ENCODE measurements at places on chromosomes 7 and 10.
A peak's percentile ranks its signal among the peaks of the same experiment; 100 is the strongest.

DNA sequence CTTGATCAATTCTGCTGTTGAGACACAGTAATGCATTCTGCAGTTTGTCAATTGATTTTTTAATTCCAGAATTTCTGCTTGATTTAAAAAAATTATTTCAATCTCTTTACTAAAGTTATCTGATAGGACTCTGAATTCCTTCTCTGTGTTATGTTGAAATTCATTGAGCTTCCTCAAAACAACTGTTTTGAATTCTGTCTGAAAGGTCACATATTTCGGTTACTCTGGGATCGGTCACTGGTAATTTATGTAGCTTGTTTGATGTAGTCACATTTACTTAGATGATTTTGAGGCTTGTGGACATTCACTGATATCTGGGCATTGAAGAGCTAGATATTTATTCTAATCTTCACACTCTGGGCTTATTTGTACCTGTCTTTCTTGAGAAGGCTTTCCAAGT, 67.2 kb upstream of the NME8 start:
- no peak for DNase-seq

DNA sequence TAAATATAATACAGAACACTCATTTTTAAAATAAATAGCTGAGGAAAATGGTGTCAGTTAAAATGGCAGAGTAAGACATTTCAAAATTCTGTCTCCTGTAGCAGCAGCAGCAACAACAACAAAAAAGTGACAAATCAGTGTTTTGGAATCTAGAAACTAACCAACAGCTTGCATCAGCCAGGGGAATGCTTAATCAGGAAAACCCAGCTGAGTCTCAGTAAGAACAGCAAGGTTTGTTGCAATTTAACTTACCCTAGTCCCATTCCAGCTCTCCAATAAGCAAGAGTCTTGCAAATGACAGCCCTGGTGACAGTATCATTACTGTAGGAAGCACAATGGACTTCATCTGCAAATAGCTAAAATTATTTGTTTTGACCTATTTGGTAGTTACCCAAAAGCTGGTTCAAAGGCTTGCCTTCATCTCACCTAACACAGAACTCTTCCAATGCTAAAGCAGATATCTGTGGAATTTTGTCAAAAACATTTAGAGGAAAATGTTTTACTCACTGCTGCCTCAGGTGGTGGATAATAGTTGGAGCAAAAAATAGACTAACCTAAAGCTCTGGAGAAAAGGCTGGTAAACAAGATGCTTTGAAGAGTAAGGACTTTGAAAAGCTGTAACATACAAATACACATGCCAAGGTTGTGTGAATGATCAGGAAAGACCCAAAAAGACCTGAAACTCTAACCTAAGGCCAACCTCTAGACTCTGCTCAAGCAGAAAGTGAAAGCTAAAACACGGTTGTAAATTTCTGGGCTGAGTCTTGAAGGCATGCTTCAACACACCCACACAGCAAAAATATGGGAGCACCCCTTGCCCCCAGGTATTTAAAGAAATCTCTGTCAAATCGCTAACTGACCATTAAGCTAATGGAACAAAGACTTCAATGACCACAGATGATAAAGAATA, 9.9 kb upstream of the ARHGAP22 start:
- DNase-seq: no peak

DNA sequence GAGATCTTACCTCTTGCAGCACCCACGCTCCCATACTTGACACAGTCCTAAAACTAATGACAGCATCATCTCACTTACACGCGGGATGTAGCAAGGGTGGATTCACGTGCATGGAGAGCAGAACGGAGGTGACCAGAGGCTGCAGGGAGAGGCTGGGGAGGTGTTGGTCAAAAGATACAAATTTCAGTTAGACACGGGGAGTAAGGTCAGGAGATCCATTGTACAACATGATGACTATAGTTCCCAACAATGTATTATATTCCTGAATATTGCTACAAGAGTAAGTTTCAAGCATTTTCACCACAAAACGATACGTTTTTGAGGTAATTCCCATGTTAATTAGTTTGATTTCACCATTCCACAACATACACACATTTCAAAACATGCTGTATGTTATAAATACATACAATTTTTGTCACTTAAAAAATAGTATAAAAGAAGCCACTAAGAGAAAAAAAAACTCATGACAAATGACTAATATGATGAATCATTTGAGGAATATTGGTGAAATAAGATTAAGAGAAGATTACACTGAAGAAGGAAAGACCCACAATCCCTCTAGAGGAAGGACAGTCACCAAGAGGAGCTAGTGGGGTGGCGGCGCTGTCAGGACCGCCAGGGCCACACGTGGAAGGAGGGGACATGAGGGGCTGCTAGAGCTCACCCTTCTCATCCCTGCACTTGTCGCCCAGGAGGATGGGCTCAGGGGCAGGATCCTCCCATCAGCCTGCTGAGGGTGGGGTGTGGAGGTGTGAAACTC, 49.4 kb upstream of the EGFR start:
- DNase-seq: no peak

- DNase-seq: no peak
Measured at GRCh38 chr10:49139028-49139845, 5.4 kb upstream of the FAM170B start.

- no peak for DNase-seq
Measured at GRCh38 chr10:29037348-29038113, 251.3 kb upstream of the LYZL1 start.

- DNase-seq: peak; percentile 82
Measured at GRCh38 chr10:31133792-31134310, 102.2 kb upstream of the ZNF438 start.

DNA sequence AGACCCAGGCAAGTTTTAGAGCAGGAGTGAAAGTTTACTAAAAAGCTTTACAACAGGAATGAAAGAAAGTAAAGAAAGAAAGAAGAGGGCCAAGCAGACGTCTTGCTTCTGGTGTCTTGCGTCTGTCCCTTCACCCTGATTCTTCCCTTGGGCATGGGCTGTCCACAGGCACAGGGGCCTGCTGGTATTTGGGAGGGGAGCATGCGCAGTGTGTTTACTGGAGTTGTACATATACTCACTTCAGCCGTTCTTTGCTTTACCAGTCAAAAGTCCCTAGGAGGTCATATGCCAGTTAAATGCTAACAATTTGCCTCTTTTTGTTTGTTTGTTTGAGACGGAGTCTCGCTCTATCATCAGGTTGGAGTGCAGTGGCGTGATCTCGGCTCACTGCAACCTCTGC, 875.9 kb downstream of the REEP3 start:
- DNase-seq: no peak

DNA sequence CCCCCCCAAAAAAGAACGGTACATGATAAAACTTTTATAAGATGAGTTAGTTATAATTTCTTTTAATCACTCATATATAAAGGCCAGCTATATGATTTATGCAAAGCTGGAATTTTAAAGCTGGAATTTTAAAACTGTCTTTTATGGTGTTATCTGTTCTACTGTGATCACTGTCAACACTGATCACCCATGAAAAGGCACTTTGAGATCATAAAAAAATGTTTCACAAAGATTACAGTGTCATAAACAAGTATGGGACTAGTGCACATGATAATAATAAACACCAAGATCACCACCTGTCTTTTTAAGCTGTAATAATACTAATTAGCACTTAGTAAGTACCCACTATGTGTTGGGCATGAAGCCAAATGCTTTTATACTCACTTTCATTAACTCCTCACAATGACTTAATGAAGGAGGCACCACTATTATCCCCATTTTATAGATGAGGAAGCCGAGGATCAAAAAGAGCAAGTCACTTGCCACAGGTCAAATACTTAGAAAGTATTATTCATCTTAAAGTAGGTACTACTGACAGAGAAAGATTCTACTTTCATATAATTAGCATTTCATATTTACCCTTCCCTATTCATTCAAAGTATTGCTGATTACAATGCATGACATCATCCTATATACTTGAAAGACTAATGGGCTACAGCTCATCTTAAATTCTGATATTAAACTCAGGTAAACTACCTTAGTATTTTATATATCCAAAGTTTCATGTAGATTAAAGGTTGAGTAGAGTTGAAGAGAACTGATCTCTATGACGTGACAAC, 8.3 kb upstream of the RHOBTB1 start:
- DNase-seq: no peak

DNA sequence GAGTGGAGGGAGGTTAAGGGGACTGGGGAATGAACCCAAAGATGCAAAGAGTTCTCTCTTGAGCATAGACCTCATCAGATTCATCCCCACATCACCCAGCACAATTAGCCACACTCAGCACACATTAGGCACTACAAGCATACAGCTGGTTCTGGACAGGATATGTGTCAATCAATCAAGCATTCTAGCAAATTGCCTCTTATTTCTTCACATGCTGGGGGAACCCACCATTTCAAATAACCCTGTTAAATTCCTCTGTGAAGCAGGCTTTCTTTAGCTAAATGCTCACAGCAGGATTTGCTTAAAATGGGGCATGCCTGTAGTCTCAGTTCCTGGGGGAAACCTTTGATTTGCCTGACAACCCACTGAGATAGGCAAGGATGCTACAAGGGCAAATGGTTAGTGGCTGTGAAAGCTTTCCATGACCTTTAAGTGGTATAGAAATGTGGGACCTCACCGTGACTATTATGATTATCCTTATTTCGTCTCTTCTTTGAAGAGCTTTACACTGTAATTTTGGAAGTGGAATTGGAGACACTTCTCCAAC, 193.4 kb upstream of the ZMIZ1 start:
- DNase-seq: no peak

- no peak for DNase-seq
Measured at GRCh38 chr7:108358553-108358952, 97.7 kb downstream of the NRCAM start.

- DNase-seq: no peak
Measured at GRCh38 chr10:35188954-35189353, 62.3 kb downstream of the CREM start.

DNA sequence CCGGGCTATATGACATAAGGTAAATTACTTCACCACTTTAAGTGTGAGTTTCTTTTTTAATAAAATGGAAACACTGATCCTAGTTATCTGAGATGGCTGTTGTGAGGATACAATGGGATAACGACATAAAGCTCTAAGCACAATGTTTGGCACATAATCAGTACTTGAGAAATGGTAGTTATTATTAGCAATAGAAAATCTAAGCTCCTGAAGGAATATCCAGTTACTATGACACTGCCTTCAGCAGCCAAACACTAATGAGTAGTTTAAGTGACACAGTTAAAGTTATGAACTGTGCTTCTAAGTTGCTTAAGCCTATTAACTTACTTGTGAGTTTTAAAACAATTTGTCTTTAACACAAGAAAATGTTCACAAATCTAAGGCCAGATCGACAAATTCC, 96.8 kb downstream of the ELAPOR2 start:
- DNase-seq: no peak

DNA sequence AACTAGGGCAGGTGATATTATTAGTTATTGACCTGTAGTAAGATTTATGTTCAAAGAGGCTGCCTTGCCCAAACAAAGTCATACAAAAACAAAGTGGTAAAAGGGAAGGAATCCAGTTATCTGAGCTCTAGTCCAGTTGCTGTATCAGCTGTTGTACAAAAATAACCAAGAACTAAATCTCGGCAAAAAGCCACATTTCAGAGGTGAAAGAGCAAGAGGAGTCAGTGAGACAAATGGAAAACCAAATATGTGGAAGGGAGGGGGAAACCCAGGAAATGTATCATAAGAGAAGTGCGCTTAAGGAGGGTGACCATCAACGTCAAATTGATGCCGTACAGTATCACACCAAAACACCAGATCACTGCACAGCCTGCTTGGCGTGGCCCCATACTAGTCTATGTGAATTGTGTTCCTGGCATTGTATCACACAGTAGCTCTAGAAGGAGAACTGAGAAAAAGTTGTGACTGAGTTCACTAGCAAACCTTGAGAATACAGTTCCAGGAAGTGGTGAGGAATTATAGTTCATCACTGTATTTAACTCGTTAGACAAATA, 6.4 kb downstream of the AGBL3 start:
- peak; percentile 36 for DNase-seq

GRCh38 chr7:140333223-140333622, 65.1 kb downstream of the SLC37A3 start:
- no peak for DNase-seq

- no peak for DNase-seq
Measured at GRCh38 chr7:24130631-24131030, 153.4 kb upstream of the NPY start.

DNA sequence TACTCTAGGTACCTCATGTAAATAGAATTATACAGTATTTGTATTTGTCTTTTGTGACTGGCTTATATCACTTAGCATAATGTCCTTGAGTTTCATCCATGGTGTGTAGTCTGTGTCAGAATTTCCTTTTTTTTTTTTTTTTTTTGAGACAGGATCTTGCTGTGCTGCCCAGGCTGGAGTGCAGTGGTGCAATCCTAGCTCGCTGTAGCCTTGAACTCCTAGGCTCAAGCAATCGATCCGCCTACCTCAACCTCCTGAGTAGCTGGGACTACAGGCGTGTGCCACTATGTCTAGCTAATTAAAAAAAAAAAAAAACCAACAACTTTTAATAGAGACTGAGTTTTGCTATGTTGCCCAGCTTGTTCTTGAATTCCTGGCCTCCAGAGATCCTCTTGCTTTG, 89.8 kb upstream of the PODXL start:
- no peak for DNase-seq

DNA sequence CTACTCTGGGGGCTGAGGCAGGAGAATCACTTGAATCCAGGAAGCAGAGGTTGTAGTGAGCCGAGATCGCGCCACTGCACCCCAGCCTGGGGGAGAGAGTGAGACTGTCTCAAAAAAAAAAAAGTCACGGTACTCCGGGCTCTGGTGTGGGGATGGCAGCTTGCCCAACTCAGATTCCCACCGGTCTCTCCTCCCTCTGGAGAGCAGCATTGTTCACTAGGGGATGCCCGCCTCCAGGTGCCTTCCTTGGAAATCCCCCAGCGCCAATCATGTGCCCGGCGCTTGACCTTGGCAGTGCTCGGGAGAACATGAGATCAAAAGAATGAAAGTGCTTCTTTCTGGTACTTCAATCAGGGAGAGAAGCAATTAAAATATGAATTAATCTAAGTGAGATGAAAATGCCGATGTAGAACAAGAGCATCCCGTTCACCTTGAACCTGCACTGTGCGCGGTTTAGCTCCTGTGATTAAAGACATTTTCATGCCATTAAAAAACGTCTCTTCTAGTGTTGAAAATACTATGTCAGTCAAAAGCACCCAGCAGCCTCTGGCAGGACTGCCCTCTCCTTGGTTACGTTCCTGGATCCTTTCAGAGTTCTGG, 1127.3 kb upstream of the AUTS2 start:
- no peak for DNase-seq

GRCh38 chr7:150902078-150903033, 50.0 kb downstream of the AOC1 start:
- no peak for DNase-seq

DNA sequence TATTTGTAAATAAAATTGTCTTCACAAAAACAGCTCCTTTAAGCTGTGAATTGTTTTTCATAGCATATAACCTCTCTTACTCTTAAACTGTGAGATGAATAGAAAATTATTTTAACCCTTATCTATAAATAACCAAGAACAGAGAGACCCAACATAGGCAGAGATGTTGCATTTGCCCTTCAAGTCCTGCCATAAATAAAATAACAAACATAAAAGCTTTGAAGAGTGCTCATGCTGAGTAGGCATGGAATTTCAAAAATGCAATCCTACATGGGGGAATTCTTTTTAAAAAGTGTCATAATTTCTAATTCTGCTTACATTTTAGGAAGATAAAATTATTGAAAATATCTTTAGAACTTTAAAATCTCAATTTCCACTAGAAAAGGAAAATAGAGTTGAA, 124.1 kb upstream of the FERD3L start:
- DNase-seq: no peak

Data from activated CD4-positive, alpha-beta T cell treated with anti-CD3 and anti-CD28 coated beads, Interleukin-2, Interleukin-6, amounts not matched to agents 100 ng/mL and 50 ng/mL, durations not matched to agents 16 hours and 8 hours (primary cell).